ENCODE measurements at places on chromosomes 1 and 21.

DNA sequence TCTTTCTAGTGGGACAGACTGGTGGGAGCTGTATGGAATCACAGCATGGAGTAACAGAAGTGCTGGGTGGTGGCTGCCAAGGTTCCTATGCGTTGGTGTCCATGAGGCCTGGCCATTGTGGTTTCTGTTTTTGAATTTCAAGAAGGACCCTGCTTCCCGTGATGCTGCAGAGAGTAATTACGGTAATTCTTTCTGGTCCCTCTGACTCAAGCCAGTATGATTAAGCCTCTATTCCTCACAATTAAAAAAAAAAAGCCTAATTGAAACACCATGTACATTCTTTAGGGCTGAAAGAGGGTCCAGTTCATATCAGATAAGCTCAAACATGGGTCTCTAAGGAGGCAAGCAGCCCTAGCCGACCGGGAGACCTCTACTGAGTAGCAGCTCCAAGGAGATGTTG, 10.5 kb upstream of the C1orf21 start:
- DNase-seq = no peak

GRCh38 chr1:92784021-92784638, 778 bp downstream of the EVI5 start:
- DNase-seq = peak; percentile 58

- DNase-seq = no peak
Measured at GRCh38 chr1:77336729-77337128, 54.9 kb downstream of the AK5 start.

- DNase-seq = no peak
Measured at GRCh38 chr1:74470936-74471335, 41.5 kb downstream of the LRRC53 start.

DNA sequence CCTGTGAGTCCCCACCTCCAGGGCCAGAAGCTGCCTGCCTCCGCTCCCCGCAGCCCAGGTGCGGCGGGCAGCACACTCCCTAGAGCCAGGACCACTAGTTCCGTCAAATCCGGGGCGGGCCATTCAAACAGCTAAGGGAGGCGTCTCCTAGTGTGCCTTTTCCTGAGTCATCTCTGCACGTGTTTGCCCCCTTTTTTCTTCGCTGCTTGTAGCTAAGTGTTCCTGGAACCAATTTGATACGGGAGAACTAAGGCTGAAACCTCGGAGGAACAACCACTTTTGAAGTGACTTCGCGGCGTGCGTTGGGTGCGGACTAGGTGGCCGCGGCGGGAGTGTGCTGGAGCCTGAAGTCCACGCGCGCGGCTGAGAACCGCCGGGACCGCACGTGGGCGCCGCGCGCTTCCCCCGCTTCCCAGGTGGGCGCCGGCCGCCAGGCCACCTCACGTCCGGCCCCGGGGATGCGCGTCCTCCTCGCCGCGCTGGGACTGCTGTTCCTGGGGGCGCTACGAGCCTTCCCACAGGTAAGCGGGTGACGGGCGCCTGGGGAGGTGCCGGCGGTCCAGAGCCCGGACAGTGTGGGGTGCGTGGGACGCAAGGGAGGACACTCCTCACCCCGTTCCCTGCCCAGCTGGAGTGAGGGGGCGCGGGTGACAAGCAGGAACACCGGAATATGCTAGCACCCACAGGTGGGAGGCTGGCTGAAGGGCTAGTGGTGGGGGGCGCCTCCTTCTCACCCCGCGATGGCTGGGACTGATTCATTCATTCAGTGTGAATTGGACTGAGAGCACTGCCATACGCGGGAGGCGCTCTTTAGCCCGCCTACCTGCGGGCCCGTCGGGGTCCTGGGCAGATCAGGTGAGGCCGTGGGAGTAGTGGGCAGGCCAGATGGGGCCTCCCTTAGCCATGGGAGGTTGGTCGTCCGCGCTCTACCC, at the start of gene TNFRSF8:
Gene TNFRSF8 (plus strand): TSS at position 163 of the 932 bp plus-strand sequence. CDS start 296 bp downstream, at position 459.
- DNase-seq = no peak
